ENCODE measurements at places on chromosomes 12 and 14. TPM values are rescaled to one million over a fixed set of nuclear protein-coding genes. Genes with fewer than 3 reads are reported as not detected.
A peak's percentile ranks its signal among the peaks of the same experiment; 100 is the strongest.

- DNase-seq, result no peak
Observed at GRCh38 chr12:81170072-81170471, 92.2 kb downstream of the ACSS3 start.

DNA sequence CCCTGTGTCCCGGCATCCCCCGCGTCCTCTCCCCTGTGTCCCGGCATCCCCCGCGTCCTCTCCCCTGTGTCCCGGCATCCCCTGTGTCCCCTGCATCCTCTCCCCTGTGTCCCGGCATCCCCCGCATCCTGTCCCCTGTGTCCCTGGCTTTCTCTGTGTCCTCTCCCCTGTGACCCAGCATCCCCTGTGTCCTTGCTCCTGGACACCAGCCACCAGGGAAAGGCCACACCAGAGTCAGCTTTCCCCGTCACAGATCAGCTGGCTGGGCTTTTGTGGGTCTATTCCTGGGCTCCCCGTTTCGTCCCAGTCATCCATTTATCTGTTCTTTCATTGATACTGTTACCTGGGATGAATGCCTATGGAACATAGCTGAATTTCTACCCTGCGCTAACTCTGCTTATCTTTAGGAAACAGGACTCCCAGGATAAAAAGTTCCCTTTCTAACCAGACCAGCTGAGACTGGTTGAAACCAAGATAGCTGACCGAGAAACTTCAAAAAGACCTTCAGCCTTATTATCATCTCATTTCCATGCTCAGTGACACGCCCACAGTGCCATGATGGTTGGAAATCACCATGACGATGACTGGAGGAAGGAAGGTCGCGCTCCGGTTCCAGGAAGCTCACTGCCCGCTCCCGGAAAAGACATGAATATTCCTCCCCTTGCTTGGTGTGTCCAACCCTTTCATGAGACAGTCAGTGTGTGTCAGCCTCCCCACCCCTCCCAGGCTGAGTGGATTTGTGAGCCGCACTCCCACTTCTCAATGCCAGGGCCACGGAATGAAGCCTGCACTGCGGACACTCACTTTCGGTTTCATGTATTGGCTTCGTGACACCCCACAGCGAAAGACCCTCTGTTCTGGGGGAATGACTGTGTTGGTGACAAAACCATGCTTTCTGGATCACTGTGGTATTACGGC lies 276.4 kb upstream of the SFSWAP start:
- no peak for DNase-seq

DNA sequence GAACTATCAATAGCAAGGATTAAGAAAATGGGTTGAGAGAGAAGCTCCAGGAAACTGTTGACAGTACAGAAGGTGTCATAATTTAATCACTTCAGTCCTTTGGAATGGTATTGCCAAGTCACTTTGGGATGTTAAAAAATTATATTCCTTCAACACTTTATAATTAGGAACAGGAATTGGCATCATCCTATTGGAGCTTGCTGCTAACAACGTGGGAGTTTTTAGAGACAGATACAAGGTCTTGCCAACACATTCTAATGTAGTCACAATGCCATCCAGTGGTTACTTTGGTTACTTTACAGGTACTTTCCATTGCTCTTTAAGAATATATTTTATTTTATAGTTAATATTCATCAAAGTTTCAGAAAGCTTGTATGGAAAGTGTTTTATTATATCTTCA lies 310.1 kb downstream of the SYT1 start:
- peak; percentile 51 for DNase-seq

- no peak for DNase-seq
Observed at GRCh38 chr14:54053386-54053745, 96.7 kb upstream of the BMP4 start.

Gene ABHD12B
- not detected for total RNA-seq

DNA sequence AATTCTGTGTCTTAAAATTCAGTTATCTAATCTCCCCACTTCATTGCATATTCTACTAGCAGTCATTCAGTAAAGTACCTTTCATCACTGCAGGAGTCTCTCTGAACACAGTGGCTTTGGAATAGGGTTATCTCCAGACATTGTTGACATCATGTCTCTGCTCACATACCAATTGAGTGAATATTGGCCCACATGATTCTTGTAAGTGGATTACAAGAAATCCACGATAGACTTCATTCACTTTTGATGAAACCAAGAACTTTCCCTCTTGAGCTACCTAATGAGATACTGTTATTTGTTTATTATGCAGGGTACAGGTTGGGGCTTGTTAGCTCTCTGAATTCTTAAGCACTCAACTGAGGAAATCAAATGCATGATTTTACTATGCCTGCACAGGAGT lies 284.9 kb downstream of the RAD51B start:
- peak; percentile 76 for DNase-seq

Measured in A172 (cell line).